ENCODE measurements at places on chromosomes 1 and 21.

- DNase-seq, result peak; percentile 33
These were observed 465 bp downstream of the HUNK start for GRCh38 chr21:31873275-31873695.

DNA sequence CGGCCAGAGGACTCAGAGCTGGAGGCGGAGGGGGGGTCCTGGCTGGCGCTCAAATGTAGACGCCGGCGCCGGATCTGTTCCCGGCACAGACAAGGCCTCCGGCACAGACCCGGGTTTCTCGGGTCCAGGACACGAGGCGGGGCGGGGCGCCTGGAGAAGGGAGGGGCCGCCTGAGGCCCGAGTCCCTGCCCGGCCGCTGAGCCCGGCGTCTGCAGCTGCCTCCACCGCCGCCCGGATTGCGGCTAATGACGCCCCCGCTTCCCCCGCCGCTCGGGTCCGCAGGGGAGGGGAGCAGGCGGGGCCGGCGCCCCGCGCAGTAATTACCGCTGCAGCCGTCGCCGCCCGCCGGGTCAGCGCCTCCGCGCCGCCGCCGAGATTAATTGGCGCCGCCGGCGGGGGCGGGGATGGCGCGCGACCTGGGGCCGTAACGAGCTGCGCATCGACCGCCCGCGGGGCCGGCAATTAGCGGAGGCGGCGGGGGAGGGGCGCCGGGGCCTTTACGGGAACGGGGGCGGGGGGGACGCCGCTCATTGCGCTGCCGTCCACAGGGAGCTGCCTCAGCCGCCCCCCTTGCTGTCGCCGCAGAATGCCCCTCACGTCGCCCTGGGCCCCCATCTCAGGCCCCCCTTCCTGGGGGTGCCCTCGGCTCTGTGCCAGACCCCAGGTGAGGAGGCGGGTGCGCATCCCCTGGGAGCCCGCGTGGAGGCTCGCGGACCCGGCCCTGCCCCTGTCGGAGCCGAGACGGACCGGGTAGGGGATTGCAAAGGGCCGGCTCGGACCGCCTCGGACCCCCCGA is 17.3 kb downstream of the NOC2L start:
- peak; percentile 55 for DNase-seq

DNA sequence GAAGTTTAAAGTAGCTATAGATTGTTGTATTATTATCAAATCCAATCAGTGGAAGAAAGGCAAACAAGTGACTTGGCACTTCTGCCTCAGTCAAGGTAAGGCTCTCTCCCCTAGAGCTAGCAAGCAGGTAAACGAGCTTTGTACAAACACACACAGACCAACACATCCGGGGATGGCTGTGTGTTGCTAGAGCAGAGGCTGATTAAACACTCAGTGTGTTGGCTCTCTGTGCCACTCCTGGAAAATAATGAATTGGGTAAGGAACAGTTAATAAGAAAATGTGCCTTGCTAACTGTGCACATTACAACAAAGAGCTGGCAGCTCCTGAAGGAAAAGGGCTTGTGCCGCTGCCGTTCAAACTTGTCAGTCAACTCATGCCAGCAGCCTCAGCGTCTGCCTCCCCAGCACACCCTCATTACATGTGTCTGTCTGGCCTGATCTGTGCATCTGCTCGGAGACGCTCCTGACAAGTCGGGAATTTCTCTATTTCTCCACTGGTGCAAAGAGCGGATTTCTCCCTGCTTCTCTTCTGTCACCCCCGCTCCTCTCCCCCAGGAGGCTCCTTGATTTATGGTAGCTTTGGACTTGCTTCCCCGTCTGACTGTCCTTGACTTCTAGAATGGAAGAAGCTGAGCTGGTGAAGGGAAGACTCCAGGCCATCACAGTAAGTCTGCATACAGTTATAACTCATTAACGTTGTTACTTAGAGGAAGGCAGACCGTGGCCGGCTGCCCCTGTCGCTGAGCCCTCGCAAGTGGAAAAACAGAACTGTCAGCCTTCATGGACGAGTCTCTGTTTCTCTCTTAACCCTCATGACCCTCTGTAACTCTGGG is at the start of gene PALMD:
Gene PALMD (plus strand): TSS at position 415 of the 833 bp plus-strand sequence. CDS start 205 bp downstream, at position 620.
- DNase-seq, result no peak

DNA sequence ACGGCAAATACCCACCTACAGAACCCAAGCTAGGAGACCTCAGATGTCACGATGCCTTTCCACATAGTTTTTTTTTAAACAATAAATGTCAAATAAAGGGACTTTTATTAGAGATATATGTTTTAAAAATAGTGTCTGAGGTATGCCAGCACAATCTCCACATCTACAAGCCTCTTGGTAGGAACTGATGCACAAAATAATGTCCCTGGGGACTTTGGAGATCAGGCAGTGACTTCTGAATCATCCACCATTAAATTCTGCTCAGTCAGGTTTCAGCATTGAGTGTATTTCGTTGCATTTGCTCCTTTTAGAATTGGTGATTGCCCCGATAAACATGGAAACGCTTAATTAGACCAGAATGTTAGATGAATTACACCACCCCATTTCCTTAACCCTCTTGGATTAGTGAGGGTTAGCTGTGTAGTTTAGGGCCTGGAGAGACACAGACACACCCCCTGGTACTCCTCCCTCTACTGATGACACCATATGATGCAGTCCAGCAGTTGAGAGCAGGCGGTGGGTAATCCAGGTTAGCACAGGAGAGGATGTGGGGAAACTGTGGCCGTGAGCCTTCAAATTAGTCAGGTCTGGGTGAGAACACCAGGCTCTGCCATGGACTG is 33.6 kb downstream of the LGR6 start:
- no peak for DNase-seq

DNA sequence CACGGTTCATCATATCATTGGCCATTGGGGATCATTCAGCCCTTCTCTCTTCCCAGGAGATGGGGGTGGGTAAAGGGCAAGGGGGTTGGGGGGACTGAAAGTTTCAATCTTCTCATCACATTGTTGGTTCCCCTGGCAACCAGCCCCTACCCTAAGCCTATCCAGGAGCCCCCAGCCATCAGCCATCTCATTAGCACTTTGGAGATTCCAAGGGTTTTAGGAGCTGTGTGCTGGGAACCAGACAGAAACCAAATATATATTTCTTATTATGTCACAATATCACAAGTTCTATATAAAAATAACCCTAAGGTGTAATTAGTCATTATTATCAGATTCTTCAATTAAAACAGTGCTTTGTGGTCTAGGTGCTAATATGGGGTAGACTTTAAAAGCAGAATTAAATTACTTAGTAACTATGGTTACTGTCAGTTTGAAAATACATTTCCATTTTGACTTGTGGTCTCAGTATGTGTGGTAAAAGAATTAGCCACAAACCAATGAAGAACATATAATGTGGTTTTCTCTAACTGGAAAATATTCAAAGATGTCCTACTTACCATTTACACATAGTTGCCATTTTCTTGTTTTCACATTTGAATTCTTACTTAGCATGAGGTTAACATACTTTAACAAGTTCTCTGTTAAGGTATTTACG is 28.1 kb downstream of the IL23R start:
- DNase-seq, result no peak

DNA sequence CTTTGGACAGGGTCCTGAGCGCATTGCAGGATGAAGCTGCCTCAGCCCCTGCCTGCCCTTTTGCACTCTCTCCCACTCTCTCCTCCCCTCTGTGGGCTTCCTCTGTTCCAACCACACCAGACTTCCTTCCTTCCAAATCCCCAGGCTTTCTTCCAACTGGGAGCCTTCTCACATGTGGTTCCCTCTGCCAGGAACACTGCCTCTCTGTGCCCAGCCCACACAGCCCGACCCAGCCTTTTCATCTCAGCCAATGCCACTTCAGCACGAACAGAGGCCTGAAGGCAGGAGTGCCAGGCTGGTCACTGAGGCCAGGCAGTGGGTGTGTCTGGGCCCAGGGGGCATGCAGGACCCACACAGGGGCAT is 5.9 kb downstream of the SELENON start:
- DNase-seq, result no peak

- no peak for DNase-seq
These were observed 320.9 kb downstream of the PCP4 start for GRCh38 chr21:40187946-40188654.

DNA sequence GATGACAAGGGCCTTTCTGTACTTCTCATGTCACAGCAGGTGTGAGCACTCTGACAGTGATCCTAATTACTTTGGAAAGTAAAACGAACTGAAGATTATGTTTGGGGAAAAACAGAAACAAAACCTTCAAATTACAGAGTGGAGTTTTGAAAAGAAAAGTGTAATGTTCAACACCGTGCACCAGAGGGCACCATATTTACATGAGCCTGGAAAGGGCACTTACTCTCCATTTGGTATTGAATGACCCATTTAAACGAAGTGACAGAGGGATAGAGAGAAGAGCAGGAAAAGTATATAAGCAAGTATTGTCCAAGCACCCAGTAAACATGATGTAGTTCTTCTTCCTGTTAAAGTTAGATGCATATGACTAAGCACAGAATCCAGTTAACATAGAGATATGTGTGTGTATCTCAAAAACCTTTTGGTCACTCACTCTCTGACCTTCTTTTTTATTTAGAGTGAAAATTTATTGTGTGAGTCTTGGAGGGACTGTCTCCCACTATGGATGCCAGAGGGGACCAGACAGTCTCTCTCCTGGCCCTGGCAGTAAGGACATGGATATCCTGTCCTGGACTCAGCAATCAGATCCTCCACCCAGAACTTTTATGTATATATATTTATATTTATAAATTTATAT is 3.8 kb upstream of the RGSL1 start:
- peak; percentile 82 for DNase-seq

DNA sequence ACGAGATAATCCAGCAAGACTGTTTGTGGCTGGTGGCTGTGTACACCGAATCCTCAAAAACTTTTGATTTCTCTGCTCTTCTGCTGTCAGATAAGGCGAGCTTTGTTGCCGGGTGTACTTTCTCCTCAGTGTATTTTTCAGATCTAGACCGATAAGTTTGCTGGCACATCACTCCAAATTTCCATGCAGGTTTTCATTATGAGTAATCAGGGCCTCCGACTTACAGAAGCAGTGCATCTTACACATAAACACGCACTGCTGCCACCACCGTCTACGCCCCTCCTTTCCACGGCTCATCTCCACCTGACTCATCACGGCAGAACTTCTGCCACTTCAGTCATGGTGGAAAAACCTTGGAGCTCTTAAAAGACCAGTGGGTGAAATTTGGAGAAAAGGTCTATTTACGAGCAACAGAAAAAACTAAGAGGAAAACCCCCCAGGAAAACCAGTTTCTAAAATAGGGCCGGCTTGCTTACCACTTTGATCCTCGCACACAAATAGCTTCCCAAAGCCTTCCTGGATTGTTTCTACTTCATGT is 7.7 kb downstream of the ZBTB21 start:
- DNase-seq, result no peak

DNA sequence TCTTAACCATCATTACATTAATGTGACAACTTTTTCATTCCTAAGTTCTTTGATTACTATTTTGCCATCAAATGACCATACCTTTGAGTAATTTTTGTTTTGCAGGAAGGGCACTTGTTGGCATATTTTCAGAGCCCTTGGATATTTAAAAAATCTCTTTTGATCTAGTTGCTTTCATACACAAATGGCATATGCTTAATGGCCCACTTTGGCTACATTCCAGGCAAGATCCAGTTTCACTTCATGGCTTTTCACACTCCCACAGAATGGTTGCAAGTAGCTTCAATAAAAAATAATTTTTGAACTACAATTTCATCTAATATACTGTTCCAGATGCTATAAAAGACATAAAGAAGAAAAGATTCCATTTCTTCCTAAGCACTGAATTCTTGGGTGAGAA is 18.1 kb downstream of the ADAM30 start:
- DNase-seq, result no peak

- no peak for DNase-seq
These were observed 21.2 kb downstream of the TMEM63A start for GRCh38 chr1:225860876-225861441.
